ENCODE measurements at places on chromosomes 16 and 17.

DNA sequence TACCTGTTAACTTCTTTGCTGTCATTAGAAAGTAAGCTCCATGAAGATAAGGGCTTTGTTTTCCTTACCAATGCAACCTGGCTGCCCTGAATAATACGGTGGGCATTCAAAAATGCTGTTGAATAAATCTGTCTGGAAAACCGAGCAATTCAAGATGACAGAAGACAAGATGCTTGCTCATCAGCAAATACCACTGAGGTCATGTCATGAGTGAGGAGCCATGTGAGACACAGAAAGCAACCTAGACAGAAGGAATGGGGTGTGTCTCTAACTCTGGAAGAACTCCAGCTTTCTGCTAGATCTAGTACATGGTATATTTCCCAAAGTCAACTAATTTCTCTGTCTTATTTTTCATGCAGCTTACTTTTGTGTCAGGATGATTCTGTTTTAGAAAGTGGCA is 64.2 kb downstream of the STH start:
- DNase-seq, result peak; percentile 46

DNA sequence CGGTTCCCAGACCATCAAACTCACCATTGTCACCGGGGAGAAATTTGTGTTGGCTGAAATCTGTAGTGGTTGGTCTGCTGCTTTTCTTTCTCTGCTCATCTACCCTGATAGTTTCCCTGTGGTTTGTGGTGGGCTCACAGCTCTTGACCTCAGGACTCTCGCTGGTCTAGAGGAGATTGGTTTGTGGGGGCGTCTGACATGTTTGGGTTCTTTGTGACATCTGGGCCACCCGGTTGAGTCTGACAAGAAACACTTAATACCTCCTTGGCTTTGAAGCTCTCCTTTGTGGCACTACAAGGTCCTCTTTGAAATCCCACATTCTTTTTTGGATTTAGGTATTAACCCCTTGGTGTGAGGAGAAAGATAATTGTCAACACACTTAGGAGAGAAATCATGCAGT is 662.0 kb downstream of the WWOX start:
- no peak for DNase-seq

- DNase-seq, result no peak
These were observed 94.9 kb upstream of the MED13 start for GRCh38 chr17:62159994-62160393.

GRCh38 chr16:57628008-57628781 is at the start of gene ADGRG1:
TSS of gene ADGRG1 (plus strand) at chr16:57628630. CDS start at chr16:57650288, 21,658 bp downstream.
- DNase-seq, result peak; percentile 86

GRCh38 chr17:80575057-80575875 is 30.6 kb downstream of the RPTOR start:
- peak; percentile 27 for DNase-seq

DNA sequence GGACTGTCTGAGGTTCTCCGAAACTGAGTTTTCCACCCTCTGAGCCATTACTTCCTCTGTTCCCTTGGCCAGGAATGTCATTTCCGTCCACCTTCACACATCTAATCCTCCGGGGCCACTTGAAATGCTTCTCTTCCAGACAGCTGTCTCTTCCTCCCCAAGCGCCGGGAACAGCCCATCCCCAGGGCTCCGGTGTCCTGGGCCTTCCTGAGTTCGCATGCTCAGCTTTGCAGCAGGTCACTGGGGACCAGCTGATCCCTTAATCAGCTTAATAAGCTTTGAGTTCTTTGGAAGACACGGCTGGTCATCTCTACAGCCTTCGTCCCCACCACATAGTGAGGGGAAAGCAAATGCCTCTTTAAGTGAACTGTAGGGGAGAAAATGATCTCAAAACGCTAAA is 123.4 kb downstream of the DYNLRB2 start:
- DNase-seq, result no peak

DNA sequence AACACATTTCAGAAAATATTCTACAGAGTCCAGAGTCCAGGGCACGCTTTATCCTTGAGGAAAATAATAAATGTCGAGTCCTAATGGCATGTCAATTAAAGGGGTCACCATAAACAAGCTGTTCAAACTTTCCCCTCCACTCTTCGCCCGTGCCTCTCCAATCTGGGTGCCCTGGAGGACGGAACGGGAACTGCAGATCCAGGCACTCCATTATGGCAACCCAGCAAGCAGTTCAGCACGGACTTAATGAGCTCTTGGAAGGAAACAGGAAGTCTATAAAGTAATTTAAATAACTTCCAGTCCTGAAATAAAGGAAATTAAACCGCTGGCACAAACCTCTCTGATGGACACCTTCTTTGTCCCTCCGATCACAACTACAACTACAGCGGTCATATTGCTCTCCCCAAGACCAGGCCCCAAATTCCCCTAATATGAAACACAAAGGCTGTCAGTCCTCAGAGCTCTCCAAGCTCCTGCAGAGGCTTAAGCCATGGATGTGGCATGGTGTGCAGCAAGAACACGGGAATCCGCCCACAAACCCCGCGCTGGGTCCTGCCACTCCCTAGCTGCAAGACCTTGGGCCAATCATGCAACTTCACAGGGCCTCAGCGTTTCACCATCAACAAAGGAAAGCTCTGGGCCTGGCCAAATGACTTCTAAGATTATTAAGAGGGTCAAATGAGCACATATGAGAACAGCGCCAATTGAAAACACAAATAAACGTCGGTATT is 52.6 kb downstream of the ZFHX3 start:
- DNase-seq, result no peak

GRCh38 chr17:34822007-34822739 is 139.1 kb downstream of the CCT6B start:
- no peak for DNase-seq

DNA sequence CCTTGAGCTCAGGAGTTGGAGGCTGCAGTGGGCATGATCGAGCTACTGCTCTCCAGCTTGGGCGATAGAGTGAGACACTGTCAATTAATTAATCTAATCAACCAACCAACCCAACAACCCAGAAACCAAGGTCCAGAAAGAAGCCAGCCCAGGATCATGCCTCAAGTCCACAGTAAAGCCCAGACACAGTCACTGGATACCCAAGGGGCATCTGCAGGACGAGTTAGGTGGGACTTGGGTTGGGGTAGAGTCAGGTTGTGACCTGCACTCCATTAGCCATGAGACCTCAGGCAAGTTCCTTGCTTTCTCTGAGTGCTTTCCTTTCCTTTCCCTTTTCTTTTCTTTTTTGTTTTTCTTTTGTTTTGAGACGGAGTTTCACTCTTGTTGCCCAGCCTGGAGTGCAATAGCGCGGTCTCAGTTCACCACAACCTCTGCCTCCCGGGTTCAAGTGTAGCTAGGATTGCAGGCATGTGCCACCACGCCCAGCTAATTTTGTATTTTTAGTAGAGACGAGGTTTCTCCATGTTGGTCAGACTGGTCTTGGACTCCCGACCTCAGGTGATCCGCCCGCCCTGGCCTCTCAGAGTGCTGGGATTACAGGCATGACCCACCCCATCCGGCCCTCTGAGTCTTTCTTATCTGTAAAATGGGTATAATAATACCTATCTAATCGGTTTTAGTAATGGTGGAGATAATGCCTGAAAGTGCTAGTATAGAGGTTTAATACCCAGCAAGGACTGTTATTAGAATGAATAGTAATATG is 3.5 kb upstream of the HSD17B1 start:
- DNase-seq, result no peak

- DNase-seq, result no peak
These were observed 474.8 kb downstream of the SHISA9 start for GRCh38 chr16:13376174-13376573.

DNA sequence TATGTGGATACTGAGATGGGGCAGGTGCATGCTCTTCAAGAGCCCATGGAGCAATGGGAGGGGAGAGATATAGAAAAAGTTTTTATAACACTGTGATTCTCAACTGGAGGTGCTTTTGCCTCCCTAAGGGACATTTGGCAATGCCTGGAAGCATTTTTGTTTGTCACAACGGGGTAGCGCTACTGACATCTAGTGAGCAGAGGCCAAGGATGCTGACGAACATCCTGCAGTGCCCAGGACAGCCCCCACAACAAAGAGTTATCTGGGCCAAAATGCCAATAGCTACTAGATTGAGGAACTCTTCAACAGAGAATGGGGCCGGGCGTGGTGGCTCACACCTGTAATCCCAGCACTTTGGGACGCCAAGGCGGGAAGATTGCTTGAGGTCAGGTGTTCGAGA is 67.2 kb upstream of the CLEC3A start:
- DNase-seq, result no peak

GRCh38 chr17:6517062-6517461 is 39.3 kb downstream of the PITPNM3 start:
- DNase-seq, result no peak

- DNase-seq, result no peak
These were observed 17.2 kb downstream of the CYTH1 start for GRCh38 chr17:78764871-78765270.

GRCh38 chr16:53515259-53515658 is 12.2 kb upstream of the AKTIP start:
- no peak for DNase-seq

DNA sequence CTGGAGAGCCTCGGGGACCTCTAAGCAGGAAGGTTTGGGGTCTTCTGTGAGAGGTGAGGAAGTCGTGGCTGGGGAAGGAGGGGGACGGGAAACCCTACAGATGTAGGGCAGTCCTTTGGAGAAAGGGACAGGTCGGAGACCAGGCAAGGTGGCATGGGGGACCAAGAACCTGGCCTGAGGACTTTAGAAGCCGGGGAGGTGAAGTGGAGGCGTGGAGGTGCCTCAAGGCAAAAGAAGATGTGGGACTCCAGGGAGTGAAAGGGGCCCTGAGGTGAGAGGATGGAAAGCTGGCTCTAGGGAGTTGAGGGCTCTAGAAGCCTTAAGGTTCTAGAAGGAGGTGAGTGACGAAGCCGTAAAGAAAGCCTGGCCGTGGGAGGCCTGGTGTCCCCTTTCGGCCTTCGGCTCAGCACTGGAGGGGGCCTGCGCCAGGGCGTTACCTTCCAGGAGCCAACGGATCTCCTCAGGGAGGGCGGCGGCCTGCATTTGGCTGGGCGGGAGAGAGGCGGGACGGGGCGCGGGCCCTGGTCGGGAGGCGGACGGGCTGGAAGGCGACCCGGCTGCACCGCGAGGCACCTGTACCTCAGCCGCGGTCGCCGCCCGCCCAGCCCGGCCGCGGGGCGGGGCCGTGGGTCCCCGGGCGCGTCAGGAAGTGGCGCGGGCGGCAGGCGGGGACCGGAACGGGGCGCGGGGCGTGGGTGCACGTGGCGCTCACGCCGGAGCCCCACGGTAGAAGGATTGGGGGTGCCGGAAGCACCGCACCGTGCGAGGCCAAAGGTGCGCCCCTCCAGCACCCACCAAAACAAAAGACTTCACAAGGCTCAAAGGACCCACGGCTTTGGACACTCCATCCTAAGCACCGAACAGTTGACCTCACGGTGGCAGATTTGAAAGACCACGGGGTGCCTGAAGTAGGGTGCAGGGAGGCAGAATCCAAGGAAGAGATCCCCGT is at the start of gene SKAP1:
Gene SKAP1, minus strand, starts transcription at position 577 of the 949 bp plus-strand sequence.
- DNase-seq, result no peak

GRCh38 chr16:70589998-70590471 is 56.3 kb upstream of the IL34 start:
- no peak for DNase-seq

- DNase-seq, result no peak
These were observed 42.7 kb downstream of the GNA13 start for GRCh38 chr17:65013613-65014391.

- DNase-seq, result no peak
These were observed 24.0 kb upstream of the SSTR5 start for GRCh38 chr16:1048442-1049112.

All from HS-27A (cell line).